Stimulated activated CD4-positive, alpha-beta T cell treated with anti-CD3 and anti-CD28 coated beads, Interleukin-4, amount 100 ng/mL, for 4 hours (primary cell): ENCODE measurements at places on chromosomes 1 and 21.

DNA sequence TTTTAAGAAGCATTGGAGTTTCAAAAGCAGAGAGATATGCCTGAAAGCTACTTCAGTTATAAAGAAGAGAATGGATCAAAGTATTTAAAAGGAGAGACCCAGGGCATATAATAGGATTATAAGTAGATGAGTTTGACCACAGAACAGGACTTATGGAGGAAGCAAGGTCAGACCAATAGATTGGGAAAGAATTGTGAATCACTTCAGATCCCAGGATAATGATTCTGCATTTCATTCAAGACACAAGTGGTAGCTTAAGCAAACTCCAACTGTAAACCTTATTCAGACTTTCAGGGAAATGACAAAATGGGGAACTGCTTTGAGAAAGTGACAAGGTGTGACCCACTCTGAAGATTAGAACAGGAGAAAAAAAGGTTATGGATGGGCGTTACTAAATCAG is 18.9 kb upstream of the OR10J5 start:
- DNase-seq: no peak

- DNase-seq: no peak
These were observed 233.9 kb downstream of the SLC45A1 start for GRCh38 chr1:8551613-8552489.

DNA sequence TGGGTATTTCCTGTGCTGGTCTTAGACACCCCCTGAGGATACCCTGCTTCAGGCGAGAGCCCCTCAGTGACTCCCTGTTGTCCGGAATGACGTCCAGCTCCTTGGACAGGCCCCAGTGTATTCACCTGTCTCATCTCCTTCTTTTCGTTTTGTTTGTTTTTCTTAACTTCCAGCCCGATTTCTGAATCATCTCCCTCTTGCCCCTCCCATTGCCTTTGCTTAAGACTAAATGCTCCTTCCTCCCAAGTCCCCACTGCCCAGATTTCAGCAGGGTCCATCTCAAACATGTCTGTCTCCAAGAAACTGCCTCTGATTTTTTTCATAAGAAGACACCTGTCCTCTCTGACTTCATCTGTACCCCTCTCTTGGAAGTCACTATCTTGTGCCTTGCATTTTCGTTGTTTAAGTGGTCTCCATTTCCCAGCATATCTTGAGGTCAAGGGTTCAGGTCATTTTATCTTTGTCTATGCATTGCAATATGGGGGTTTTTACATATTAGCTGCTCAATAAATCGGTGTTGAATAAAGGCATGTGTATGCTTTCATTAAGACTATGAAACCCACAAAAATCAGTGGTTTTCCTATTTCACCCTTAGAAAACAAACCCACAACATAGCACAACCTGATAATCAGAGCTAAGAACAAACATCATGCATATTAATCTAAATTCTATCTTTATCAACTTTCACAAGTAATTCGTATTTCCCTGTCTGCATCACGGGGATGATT is 58.4 kb upstream of the LGALS8 start:
- DNase-seq: no peak

DNA sequence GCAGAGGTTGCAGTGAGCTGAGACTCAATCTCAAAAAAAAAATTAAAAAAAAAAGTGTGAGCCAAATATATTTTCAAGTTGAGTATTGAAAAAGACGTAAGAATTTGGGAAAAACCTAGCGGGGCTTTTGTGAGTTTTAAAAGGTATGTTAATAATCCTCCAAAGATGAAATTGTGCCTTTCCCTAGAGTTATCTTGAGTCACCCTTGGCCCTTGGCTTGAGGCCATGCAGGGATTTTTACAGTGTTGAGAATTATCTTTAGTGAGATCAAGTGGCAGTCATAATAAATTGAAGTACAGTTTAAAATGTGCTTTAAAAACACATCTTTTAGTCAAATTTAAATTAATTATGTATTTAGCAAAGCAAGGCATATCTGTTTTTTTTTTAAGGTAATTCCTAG is 32.7 kb downstream of the PPP2R5A start:
- DNase-seq: no peak

DNA sequence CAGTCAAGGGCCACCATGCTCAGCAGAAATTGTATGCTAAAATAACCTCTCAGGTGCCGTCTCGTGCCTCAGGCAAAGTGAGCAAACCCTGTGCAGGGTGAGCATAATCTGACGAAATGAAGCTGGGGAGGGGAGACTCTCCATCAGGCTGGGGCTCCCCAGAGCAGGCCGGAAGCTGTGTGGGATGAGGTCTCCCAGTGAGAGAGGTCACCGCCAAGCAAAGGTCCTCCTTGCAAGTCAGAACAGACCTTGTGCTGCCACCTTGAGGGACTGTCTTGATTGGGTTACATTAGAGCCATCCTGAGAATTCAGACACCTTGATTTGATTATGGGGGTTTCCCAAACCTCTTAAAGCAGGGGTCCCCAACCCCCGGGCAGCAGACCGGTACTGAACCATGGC is 64.2 kb downstream of the ZNF684 start:
- no peak for DNase-seq

- DNase-seq: no peak
These were observed 898 bp upstream of the PTGS2 start for GRCh38 chr1:186681121-186681520.

- no peak for DNase-seq
These were observed 99.7 kb downstream of the NMNAT2 start for GRCh38 chr1:183318433-183318832.

DNA sequence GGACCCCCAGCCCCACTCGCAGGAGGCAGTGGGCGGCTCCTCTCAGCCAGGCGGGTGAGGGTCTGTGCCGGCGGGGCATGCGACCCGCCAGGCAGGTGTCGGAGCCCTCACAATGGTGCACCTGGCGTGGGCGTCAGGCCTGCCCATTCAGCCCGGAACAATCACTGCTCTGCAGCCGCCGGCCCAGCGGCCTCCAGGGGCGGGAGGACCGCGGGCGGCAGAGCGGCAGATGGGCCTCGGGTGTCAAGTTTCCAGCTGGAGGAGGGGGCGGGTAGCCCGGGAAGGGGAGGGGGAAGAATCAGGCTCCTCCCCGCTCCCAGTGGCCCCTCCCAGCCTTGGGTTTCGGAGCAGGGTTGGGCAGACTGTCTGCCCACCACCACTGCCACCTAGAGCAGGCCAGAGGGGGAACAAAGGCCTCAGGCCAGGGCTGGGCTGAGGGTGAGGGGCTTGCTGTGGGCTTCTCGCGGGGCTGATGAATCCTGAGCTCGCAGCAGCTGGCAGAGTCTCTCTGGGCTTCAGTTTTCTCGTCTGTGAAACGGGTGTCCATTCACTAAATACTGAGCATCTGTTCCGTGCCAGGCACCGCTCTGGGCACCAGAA is 39.5 kb upstream of the CASZ1 start:
- no peak for DNase-seq

GRCh38 chr1:22855668-22856606 is 116.7 kb downstream of the LACTBL1 start:
- no peak for DNase-seq

DNA sequence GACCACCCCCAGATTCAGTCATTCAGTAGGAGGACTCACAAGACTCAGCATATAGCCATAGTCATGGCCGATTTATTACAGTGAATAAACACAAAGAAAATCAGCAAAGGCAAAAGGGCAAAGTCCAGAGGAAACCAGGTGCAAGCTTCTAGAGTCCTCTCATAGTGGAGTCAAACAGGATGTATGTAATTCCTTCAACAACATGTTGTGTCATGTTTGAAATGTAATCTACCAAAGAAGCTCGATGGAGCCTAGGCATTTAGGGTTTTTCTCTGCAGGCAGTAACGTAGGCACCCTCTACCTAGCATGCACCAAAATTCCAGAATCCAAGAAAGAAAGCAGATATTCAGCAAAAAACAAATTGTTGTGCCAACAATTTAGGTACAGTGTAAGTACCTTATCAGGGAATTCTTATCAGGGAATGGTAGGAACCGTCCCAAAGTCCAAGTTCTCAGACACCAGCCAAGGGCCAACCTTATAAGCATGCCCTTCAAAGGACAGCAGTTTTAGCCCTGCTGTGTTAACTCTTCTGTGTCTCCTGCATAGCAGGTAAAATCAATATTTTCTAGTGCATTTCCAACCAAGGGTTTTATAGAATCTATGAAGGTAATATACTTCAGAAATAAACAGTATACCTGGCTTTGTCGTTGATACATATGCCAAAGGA is 16.1 kb upstream of the SLAMF6 start:
- DNase-seq: no peak

DNA sequence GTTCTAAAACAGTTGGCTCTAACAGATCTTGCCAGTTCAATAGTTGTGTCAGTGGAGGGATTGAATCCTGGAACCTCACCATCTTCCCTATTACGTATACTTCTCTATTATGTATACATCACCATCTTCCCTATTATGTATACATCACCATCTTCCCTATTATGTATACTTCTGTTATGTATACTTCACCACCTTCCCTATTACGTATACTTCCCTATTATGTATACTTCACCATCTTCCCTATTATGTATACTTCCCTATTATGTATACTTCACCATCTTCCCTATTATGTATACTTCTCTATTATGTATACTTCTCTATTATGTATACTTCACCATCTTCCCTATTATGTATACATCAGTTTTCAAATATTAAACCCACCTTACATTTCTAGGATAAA is 34.4 kb upstream of the HP1BP3 start:
- no peak for DNase-seq

DNA sequence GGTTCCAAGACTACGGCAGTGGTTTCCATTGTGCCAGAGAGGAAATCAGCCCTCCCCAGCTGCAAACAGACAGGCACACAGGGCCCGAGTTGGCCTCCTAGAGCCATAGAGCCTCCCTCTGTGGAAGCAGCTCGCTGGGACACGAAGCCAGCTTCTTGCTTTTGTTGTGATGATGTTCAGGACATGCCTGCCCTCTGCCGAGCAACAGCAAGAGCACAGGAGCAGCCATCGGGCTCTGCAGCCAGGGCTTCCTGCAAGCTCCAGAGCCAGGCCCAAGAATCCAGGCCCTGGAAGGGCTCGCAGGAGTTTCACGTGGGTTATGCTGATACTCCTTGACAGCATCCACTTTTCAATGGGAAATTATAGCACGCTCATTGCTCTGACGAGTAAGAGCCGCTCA is 18.5 kb downstream of the NPHP4 start:
- DNase-seq: no peak

DNA sequence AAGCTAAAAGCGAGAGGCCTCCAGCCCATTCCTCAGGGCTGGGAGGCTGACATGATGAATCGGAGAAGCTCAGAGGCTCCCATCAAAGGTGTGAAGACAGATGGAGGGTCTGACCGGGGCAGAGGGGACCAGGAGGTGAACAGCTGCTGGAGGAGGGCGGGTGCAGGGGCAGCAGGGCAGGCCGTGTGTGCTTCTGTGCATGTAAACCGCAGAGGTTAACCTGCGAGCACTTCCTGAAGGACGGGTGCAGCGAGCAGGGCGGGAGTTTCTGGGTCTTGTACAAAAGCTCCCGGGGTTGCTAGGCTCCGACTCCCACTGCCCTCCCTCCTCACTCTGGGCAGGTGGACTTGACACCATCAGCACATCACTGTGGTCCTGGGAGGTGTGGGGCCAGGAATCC is 75.2 kb downstream of the PAX7 start:
- no peak for DNase-seq

GRCh38 chr1:94624203-94624602 is 82.6 kb upstream of the F3 start:
- DNase-seq: no peak

GRCh38 chr1:79281442-79281841 is 274.9 kb upstream of the ADGRL4 start:
- DNase-seq: no peak

DNA sequence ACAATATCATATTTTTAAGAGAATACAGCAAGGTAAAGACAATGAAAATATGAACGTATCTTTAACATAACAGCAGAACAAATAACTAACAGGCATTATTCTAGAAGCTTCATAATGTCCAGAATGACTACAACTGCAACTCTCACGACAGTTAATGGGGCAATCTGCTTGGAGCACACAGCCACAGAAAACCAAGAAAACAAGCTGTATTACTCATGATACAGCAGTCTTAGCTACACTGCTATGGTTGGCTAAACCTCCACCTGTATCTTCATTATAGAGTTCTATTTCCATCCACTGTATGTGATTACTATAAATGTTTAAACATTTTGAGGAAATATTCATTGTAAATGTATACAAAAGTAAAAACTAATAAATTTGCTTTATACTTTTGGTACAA is 139.9 kb downstream of the DPYD start:
- DNase-seq: no peak

GRCh38 chr1:108054396-108054795 is 89.4 kb upstream of the VAV3 start:
- DNase-seq: no peak

DNA sequence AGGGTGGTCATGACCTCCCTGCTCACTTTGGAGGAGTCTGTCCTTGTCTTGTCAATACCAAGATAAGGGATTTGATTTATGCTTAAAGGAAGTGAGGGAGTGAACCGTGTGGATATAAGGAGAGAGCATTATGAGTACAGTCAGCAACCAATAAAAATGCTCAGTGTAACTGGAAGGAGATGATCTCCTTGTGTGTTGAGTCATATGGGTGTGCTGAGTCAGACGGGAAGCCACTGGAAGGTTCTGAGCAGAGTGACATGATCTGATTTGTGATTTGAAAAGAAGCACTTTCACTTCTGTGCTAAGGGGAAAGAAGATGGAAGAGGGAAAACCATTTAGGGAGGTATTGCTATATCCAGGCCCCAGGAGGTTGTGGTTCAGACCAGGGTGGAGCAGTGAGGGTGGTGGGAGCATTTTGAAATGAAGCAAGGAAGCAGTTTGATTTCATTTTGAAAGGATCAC is 2.5 kb upstream of the BCL10 start:
- peak; percentile 25 for DNase-seq

GRCh38 chr1:205232945-205233397 is 5.2 kb downstream of the TMCC2 start:
- DNase-seq: no peak

GRCh38 chr21:42758721-42759593 is 105.5 kb downstream of the PDE9A start:
- no peak for DNase-seq

- DNase-seq: no peak
These were observed 100.9 kb downstream of the TSEN15 start for GRCh38 chr1:184152434-184152898.

- no peak for DNase-seq
These were observed 106.2 kb upstream of the DPT start for GRCh38 chr1:168835176-168835575.

GRCh38 chr1:161839591-161839990 is 73.5 kb downstream of the ATF6 start:
- DNase-seq: no peak

DNA sequence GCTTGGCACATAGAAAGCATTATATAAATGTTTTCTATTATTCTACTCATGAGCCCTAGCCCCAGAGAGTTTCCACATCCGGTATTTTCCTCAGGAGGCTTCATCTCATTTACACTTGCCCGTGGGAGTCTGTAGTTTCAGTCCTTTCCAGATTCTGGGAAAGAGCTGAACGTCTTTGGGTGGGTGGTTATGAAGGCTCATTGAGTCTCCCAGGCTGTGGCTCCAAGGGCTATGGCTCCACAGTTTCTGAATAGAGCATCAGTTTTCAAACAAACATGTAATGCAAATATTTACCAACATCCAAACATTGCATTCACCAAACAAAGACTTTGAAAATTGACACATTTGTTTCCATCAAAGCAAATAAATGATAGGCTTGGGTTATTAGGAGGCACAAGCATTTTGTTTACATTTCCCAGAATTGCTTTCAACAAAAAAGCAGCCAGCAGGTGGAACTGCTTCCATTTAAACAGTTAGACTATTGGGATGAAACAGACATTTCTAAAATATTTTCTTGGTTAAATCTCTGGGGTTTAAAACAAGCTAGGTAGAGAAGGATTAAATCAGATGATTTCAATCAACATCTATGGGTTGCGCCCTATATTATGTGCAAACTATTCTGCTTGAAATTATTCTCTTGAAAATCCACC is 1.3 kb upstream of the LEMD1 start:
- DNase-seq: no peak

- DNase-seq: no peak
These were observed 4.8 kb downstream of the DCAF8 start for GRCh38 chr1:160257411-160258015.
